ENCODE measurements at places on chromosomes 7 and 10. TPM values are rescaled to one million over a fixed set of nuclear protein-coding genes. Genes with fewer than 3 reads are reported as not detected.

GRCh38 chr10:49652421-49653272 lies 26.8 kb upstream of the C10orf53 start:
- DNase-seq, result no peak

- DNase-seq, result peak; percentile 1
These were observed 173.9 kb downstream of the PPP1R17 start for GRCh38 chr7:31860925-31861324.

Gene INHBA
- polyA plus RNA-seq, result not detected

Gene FAM24B
- 14.5 TPM for polyA plus RNA-seq

GRCh38 chr7:64686493-64687184 lies 20.7 kb downstream of the ZNF107 start:
- DNase-seq, result no peak

Gene TRIL
- not detected for polyA plus RNA-seq

GRCh38 chr7:93327006-93327633 lies 95.0 kb downstream of the VPS50 start:
- DNase-seq, result no peak

DNA sequence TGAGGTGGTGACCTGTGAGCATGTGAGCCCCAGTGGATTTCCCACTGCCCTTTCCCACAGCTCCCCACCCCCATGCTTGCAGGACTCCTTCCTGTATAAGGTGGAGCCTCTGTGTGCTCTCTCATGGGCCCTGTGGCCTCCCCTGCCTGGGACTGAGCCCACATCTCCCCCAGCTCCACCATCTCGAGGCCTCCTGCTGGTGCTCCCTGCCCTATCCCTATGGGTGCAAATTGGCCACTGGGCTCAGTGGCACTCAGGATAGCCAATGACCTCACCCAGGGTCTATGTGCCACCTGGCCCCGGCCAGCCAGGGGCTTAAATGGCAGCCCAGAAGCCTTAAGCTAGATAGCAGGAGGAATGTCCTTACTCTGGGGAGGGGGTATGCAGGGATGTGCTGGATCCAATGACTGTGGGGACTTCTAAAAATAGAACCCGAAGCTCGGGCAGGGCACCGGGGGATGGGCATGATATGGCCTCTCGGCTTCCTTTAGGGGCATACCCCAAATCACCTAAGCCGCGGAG lies 2.0 kb downstream of the LDB3 start:
- no peak for DNase-seq

GRCh38 chr7:21526007-21526406 lies 16.8 kb upstream of the DNAH11 start:
- no peak for DNase-seq

Gene PPP1R17
- polyA plus RNA-seq, result not detected

GRCh38 chr10:96764425-96765060 lies 44.2 kb upstream of the PIK3AP1 start:
- DNase-seq, result peak; percentile 13

Gene RARRES2
- polyA plus RNA-seq, result not detected

Gene CCDC172
- polyA plus RNA-seq, result not detected

GRCh38 chr7:28977881-28978280 lies 19.8 kb upstream of the TRIL start:
- DNase-seq, result no peak

- no peak for DNase-seq
These were observed 5.8 kb upstream of the IFRD1 start for GRCh38 chr7:112444505-112444904.

DNA sequence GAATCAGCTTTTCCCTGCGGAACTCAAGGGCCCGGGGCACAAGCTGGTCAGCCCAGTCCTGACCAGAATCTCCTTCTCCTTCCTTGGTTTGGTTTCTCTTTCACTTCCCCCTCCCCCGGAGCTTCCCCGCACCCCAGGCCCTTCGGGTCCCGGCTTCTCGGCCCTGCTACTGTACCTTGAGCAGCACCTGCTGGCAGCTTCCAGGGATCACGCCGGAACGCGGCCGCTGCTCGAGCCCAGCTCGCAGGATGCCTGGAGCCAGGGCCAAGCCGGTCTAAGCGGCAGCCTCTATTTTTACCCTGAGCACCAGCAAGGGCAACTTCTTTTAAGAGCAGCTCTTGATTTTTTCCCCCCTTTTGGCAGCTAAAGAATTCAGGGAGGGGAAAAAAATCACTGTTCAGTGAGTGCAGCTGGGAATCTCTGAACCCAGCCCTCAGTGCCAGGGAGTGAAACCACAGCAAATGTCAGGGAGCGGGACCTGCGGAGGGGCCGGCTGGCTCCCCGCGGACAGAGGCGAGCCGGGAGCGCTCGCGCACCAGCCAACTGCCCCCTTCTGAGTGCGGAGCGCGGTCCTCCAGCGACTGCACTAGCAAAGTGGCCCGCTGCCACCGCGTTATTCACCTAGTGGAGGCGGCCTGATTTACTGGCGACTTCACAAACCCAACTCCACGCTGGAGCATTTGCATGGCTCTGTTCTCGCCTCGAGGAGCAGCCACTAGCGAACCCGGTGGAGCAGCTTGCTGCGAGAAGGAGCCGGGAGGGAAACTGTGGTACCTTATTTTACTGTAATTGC lies 2.4 kb upstream of the INHBA start:
- DNase-seq, result peak; percentile 25

GRCh38 chr7:104328296-104328969 lies at the start of gene LHFPL3:
Gene LHFPL3, plus strand, starts transcription at chr7:104328603.
- no peak for DNase-seq

DNA sequence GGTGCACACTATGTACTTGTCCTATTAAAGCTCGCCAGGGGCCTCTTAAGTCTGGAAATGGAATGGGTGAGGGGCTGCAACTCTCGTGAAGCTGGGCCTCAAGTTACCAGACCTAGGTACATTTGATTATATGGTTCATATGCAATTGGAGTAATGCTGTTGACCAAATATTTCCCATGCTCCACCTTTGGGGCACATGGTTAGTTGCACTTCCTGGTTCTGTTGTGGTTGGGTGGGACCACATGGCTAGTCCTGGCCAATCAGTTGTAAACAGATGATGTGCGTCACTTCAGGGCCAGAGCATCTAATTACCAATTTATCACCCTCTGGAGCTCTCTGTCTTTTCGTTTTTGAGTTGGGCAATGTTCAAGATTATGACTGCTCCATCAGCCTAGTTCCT lies 39.5 kb upstream of the OPN4 start:
- peak; percentile 47 for DNase-seq

Gene SFXN4
- 54.5 TPM for polyA plus RNA-seq

DNA sequence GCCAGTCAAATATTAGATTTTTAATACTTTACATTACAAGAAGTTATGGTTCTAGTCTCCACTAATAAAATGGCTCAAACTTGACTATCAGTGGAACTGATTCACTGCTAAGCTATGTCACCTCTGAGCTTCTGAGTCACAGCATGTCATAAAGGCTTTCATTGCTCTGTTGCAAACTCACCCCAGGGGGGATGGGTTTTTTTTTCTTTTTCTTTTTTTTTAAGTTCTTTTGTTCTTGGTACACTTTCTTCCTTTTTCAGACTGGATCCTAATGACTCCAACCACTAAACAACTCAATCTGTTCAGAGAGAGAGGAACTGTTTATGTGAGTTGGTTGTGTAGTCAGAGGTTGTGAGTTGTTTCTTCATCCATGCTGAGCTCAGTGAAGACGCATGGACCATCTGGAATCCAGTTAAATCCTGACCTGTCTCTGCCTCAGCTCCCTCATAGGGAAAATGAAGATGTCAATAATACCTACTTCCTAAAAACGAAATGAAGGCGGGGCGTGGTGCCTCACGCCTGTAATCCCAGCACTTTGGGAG lies 11.0 kb downstream of the MYOF start:
- DNase-seq, result no peak

Gene TBXAS1
- polyA plus RNA-seq, result 2.4 TPM

DNA sequence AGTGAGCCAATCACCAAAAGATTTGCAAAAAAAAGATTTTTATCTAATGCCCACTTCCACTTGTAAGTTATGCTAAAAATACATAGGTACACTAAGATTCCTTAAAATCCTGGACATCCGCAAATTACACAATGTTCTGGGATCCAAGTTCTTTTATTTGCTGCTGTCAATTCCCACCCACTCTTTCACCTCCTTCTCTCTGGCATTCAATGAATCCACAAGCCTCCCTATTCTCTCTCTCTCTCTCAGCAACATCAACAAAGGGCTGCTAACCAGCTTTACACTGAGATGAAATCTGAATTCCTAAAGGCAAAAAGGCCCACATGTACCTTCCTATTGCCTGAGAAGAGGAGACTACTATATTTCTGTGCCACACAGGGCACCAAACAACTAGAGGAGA lies 99.9 kb downstream of the ARMH3 start:
- no peak for DNase-seq

Gene ING3
- 43.8 TPM for polyA plus RNA-seq

Gene EN2
- 0.07 TPM for polyA plus RNA-seq

DNA sequence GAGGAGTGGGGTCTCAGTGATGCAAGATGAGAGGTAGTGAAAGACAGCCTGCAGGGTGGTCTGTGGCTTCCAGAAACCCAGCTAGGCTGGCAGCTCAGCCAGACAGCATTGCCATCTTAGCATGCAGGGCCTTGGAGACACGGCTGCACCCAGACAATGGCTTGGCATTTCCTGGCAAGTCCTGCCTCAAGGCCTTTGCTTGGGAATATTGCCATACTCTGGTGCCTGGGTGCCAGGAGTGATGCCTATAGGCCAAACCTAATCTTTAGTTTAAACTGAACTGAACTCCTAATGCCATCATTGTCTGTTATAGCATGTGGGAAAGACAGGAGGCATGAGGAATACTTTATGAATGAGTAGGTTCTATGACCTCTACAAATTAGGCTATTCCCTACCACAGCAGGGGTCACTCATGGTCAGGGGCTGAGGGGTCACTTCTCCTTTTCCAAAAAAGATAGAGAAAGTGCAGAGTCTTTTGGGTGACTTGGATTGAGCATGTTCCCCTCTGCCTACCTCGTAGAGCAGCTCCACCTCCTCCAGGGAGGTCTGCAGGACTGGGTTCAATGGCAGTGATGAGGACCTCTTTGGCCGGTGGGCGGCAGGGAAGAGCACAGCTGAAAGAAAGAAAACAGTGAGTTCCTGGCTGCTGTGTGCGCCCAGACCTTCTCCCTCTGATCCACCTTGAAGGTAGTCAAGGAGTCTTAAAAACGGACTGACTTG lies 8.8 kb upstream of the SLC13A4 start:
- no peak for DNase-seq

- DNase-seq, result no peak
These were observed 362.7 kb downstream of the PLXNA4 start for GRCh38 chr7:132213583-132213982.

All from K562 (cell line).